ENCODE measurements at places on chromosomes 1 and 21.

DNA sequence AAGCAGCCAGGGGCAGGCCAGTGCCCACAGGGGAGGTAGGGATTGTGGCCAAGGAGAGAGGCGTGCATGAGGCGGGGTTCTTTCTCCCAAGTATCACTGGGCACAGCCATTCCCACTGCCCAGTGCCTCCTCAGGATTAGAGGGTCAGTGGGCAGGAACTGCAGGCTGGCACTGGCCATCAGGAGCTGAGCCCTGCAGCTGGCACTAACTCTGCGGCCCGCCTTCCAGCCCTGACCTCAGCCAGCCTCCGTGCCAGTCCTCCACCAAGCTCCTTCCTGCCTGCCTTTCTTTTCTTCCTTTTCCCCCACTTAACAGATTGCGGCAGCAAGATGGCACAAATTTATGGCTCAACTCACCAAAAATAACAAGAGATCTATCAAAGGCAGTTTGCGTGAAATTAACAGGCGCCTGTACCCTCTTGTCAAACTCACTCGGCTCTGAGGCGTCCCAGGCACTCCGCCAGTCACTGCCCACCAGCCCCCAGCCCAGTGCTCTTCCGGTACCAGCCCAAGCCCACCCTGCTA lies 11.1 kb downstream of the ADGRB2 start:
- no peak for ATAC-seq

DNA sequence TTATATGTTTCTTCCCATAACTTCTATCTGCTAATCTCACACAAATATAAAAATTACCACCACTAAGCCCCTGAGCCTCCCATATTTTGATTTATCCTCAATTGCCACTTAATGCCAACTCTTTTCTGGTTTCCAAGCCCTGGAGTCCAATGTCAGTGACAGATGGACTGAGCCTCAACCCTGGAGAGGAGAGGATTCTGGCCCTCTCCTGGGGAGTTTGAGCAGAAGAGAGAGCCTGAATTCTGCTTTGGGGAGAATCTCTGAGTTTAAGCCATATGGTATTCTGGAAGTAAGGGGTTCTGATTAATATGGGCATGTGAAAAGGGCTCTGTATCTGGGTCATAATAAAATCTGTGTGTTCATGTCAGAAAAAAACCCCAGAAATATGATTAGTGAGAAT lies 8.5 kb downstream of the CADM3 start:
- ATAC-seq = no peak

DNA sequence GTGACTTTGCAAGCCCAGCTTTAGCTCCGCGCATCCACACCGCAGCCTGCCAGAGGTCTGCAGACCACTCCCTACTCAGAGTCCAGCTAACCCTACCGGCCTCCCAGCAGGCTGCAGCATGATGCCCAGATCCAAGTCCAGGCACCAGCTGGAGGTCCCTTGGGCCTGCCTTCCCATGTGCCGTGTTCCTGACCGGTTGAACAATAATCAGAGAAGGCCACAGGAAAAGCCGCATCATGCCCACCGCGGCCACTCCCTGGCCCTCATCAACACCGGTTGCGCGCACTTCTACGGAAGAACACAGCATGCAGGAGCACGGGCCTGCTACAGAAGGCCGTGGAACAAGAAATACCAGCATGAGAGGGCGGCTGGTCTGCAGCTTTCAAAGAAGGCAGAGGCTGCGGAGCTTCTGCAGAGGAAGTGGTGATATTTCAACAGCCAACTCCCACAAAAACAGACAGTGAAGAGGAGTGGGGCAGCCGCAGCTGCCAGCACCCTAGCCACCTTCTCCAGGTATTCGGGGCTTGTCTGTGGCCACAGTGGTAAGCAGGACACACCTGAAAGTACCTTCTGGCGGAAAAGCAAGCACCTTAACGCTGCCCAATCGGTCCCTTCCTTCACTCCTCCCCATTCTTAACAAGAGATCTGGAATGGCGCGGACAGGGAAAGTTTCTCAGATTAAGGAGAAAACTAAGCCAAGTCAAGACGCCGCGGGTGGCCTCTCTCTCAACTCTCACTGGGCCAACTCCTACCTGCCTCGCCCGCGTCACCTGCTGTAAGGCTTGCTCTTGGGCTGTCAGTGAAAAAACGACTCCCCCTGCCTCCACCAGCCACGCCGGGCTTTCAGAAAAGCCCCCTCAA lies 1.5 kb downstream of the PGBD5 start:
- peak; percentile 14 for ATAC-seq

DNA sequence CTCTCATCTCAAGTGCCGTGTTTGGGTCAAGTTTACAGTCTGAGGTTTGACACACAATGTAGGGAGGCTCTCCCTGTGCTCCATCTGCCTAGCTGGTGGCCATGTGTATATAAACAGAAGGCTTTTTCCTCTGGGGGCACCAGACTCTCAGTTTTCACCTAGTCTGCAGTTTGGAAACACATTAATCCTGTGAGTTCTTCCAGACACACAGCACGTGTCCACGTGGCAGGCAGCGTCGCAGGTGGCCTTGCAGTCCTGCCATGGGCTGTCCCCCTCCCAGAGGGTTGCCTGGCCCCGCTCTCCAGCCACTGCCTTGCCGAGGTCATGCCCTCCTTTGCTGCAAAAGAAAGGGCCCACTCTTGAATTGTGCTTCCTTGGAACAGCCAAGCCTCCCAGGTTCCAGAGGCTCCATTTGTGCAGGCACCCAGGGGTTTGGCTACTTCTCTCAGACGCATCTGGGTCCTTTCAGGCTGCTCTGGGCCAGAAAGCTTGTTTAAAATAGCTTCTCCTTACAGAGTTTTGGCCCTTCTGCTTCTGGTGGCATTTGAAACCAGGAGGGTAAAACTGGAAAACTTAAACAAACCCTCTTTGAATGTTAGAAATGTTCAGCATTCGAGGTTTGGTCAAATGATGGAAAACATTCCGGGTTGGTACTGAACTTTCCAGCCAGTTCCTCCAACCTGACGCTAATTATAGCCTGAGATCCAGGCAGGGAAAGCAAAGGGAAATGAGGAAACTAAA lies 4.4 kb upstream of the RUNX1 start:
- ATAC-seq = no peak

GRCh38 chr21:34006611-34007168 lies 66.7 kb upstream of the MRPS6 start:
- ATAC-seq = no peak

DNA sequence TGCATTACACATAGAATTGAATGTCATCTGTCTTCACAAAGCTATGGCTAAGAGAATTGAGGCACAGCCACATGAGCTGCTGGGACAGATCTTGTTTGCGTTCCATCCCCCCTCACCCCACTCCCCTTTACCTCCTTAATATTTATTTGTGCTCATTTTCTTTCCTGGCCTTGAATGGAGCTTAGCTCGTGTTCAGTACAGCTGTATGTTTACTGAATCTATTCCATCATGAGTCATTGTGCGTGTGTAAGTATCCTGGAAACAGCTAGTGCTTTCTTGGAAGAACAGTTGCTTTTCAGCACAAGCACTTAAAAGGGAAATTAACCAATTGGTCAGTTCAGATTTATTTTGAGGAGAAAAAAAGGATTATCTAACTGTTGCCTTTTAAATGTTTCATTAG lies 14.7 kb downstream of the PROX1 start:
- peak; percentile 33 for ATAC-seq

DNA sequence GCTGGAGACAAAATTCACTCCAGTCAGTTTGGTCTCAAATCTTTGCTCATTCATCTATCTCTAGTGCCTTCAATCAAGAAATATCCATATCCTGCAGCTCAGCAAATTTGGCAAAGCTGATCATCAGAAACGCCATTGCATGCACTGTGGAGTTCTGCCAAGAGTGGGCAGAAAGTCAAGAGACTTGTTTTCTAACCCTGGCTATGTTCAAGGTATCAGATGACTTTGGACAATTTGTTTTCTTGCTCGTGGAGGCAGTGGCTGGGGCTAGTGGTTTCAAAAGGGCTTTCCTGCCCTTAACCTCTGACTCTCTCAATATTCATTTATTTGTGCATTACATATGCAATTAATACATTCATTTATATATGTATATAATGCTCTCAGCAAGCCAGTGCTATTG lies 12.8 kb upstream of the LRRC52 start:
- no peak for ATAC-seq

- ATAC-seq = peak; percentile 84
Observed at GRCh38 chr1:10679496-10680220, 116.8 kb downstream of the CASZ1 start.

DNA sequence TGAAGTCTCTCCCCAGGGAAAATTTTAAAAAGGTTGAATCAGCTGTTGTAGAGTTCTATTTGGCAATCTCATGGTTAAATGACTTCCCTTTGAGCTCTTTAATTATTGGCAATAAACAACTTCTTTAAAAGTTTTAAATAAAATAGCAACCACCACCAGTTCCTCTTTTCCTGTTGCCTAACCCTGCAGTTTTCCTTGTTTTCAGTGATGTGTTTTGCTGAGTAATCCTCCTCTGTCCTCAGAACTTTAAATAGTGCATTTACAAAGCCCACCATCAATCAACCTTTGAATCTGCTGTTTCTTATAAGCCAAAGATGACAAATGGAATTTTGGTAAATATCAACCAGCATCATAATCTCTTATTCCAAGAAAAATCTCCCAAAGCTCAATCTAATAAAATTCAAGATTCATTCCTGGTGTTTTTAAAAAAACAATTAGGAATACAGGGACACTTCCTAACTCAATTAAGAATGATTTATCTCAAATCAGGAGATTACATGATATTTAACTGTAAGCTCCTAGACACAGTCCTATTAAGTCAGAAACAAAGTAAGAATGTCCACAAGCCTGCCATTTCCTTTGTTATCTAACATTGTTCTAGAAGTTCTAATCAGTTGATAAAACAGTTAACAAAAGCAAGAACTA lies 14.8 kb downstream of the AVPR1B start:
- ATAC-seq = no peak

DNA sequence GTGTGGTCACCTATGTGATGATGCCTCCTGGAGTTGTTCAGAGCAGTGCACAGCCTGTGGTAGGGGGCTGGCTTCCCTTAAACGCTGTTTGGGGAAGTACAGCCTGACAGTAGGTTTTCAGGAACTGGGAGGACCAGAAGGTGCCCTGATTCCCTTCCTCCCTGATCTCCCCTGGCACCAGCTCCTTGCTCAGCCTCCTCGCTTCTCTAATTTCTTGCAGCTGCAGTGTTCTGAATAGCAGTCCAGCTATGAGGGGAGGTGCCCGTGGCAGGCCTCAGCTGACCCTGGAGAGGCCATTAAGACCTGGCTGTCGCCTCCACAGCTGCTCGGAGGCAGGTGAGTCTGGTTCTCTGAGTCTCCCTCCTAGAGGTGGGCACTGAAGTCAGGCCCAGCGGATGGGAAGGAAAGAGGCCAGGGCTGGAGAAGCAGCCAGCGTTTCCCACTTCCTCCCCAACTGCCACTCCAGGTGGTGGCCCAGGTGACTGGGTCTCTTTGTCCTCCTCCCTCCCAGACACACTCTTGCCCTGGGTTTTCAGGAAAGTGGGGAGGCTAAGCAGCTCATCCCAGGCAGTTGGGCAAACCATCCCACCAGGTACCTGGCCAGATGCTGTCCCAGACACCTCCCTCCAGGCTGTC lies 52.0 kb upstream of the RPL11 start:
- no peak for ATAC-seq

GRCh38 chr1:240134596-240134995 lies 42.9 kb downstream of the FMN2 start:
- ATAC-seq = peak; percentile 84

All from SK-N-SH treated with all-trans-retinoic acid at 6 μM for 48 hours (cell line).